Lung microvascular endothelial cell (primary cell): ENCODE measurements at places on chromosomes 7 and 10.

DNA sequence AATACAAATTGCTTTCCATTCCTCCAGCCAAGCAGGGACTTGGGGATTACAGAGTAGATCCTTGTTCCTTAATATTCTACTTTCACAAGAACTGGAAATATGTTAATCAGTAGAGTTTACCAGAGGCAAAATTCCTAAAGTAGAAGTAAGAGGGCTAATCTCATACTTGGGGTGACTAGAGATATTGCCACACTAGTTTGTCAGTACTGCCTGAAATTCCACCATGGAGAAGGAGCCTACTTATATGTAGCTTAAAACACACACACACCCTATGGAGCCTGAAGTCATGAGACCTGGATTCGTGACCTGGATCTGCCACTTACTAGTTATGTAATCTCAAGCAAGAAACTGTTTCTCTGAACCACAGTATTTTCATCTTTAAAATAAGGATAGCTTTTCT is 33.9 kb downstream of the STRIP2 start:
- DNase-seq, result no peak

GRCh38 chr7:1245524-1246050 is 12.9 kb downstream of the UNCX start:
- DNase-seq, result no peak

- DNase-seq, result peak; percentile 57
Measured at GRCh38 chr7:112573302-112574039, 92.7 kb downstream of the LSMEM1 start.

GRCh38 chr7:117774943-117775342 is 98.3 kb downstream of the CTTNBP2 start:
- DNase-seq, result no peak

DNA sequence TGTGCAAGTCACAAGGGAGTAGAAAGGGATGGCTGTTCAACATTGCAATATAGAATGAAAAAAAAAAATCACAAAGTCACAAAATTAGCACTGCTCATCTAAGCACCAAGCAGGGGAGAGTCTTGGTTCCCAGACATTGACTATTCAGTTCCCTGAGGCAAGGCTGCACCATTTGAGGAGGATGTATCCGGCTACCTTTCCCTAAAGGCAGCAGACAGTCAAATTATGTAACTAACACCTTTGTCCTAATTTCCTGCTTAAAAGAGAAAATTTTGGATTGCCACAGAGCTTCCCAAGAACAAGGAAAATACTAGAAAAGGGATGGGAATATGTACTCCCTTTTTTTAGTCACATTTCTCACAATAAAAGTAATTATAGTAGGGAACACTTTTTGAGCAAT is 148.1 kb downstream of the PCLO start:
- no peak for DNase-seq
